ENCODE measurements at places on chromosomes 16 and 17.
A peak's percentile ranks its signal among the peaks of the same experiment; 100 is the strongest.

DNA sequence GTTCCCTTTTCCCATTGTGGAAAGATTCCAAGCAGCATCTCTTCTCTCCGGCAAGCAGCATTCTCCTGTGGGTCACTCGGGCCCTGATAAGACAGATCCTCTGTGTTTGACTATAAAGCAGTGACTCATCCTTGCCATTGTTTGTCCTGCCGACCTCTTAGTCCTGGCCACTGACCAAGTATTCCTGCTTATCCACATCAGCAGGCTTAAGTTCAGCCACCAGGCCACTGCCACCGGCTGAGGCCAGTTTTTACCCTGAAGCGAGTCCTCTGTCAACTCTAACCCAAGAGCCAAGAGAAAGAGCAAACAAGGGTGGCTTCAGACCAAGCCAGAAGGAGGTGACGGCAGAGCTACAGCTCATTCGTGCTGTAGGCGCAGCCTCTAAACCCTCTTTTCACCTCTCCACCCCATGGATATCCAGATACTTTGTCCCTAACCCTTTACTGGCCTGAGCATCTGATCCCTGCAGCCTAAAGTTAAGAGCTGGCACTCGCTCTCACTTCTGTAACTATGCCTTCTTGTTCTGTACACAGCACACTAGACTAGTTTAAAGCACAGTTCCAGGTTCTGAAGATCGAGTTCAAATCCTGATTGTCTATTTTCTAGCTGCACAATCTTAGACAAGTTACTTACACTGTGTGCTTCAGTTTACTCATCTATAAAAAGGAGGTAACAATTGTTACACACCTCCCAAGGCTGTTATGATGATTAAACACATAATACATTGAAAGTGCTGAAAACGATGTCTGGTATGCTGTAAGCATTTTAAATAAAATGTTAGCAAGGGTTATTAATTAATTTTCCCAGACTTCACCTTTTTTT, 31.0 kb downstream of the SOX9 start:
- no peak for DNase-seq

GRCh38 chr16:19735074-19735867, 17.2 kb downstream of the IQCK start:
- no peak for DNase-seq

GRCh38 chr17:48951572-48951971, 6.9 kb upstream of the SNF8 start:
- DNase-seq = no peak

DNA sequence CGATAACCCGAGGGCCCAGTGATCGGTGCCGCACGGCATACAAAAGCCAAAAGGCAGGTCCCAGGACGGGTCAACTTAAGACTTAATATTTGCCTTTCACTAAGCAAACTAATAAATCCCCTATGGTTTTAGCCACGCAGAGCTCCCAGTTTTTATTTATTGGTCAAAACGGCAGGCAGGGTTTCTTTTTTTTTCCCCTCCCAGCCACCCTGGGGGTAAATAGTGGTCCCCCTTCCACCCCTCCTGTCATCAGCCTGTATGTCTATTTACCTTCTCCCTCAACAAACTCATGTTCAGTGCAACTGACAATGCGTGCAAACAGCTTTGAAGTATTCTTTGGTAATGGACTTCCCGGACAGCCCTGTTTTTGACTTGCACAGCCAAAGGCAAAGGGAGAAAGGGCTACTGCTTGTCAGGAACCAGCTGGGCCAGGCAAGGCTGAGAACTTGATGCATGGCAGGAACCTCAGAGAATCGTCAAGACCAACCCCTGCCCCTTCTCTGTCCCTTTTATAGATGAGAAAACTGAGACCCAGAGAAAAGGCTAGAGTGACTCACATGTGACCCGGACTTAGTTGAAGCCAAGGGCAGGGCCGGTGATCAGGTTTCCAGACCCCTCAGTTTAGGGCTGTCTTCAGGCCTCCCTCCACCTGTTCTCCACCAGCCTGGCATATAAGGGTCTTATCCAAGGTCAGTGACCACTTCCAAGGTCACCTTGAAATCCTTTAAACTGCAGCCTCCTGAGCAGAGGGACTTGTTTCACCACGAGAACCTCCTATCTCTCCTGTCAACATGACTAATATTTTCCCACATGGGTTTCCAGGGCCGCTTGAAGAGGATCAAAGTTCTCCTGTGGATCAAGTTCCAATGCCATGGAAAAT, 279.0 kb downstream of the SOX9 start:
- no peak for DNase-seq

DNA sequence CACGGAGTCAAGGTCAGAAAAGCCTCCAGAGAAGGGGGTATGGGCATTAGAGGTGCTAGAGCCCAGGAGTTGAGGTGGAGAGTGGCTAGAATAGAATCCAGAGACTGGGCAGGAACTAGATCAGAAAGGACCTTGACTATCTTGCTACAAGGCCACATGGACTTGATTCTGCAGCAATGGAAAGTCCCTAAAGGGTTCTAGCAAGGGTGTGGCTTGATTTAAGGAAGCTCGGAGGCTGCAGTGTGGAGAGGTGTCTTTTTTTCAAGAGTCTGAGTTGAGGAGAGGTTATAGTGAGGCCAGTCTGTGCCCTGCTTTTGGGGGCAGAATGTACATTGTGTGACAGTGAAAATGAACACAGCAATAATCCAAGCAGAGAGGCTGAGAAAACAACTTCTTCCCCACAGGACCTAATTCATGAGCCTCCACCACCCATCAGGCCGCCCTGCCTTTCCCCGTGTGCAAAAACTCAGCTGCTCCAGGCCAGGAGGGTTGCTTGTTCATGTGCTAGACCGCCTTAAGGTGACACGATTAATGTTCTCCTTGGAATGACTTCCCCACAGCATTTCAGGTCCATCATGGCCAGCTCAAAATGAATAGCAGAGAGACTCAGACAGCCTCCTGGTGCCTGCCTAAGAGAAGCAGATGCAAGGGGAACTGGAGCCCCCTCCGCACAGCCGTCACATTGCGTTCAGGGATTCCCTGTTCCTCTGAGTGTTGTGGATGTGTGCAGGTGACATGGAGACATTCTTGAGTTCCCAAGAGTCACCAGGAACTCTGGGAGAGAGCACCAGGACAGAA, 8.7 kb upstream of the BEAN1 start:
- DNase-seq = no peak

DNA sequence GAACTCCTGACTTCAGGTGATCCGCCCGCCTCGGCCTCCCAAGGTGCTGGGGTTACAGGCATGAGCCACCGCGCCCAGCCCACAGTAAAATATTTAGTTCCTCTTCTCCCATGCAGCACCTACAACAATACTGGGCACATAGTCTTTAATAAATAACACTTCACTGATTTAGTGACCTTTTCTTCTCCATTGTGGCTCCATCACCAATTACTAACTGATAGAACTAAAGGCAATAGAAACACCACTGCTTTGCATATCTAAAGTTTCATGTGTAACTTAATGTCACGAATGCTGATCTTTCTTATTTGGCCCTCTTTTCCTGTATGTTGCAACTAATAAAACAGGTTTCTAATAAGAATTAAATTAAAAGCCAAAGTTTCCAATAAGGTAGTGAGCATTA, 38.9 kb downstream of the TRIM37 start:
- DNase-seq = no peak

DNA sequence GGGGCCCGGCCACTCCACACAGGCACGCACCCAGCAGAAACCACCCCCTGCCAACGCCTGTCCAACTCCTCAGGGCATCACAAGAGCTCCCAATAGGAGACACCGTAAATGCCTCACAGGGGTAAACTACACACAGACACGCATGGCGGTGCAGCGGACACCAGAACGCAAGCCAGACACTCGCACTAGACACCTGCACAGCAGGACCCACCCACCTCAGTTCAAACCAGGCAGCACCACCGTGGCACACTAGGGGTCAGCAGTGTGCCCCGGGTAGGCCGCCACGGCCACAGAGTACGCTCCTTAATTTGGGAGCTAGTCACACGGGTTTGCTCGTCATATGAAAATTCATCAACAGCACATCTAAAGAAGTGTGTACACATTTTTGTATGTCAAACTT, 3.4 kb downstream of the SLC38A10 start:
- DNase-seq = peak; percentile 60
